ENCODE measurements at places on chromosomes 13 and 19. TPM values are rescaled to one million over a fixed set of nuclear protein-coding genes. Genes with fewer than 3 reads are reported as not detected.

DNA sequence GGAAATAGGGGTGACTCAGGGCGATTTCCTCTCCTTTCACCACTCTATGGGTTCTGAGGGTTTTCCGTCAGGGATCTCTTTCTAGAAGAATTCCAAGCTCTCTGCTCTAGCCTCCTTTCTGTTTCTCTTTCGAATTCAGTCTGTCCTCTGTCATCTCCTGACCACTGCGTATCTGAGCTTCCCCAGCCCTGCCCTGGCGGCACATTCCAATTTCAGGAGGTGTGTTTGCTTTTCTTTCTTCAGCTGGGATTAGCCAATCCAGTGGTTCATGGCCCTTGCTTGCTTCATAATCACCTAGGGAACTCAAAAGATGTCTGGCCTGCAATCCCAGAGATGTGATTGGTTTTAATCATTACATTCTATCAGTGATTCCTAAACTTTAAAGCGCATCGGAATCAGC is 9.4 kb downstream of the IFNL2 start:
- H3K4me3 ChIP-seq: no peak overlapping the region
- H3K4me1 ChIP-seq: peaks cover 18% of the 10 kb centered on the region
- peak; percentile 91 for DNase-seq
- no peaks in the 10 kb centered on the region for H3K27me3 ChIP-seq
- H3K27ac ChIP-seq: peak overlapping the region; percentile 95
- H3K36me3 ChIP-seq: no peaks in the 10 kb centered on the region

- H3K27me3 ChIP-seq: no peaks in the 10 kb centered on the region
- no peaks in the 10 kb centered on the region for H3K4me1 ChIP-seq
- no peak overlapping the region for H3K4me3 ChIP-seq
- no peak overlapping the region for H3K27ac ChIP-seq
- no peaks in the 10 kb centered on the region for H3K36me3 ChIP-seq
- no peak for DNase-seq
Observed at GRCh38 chr19:56748378-56748777, 76.8 kb upstream of the ZNF835 start.

- H3K4me3 ChIP-seq: no peak overlapping the region
- DNase-seq: peak; percentile 23
- H3K36me3 ChIP-seq: no peaks in the 10 kb centered on the region
- no peak overlapping the region for H3K27ac ChIP-seq
- H3K27me3 ChIP-seq: no peaks in the 10 kb centered on the region
- H3K4me1 ChIP-seq: no peaks in the 10 kb centered on the region
Observed at GRCh38 chr19:48194041-48194843, 23.8 kb downstream of the ZSWIM9 start.

DNA sequence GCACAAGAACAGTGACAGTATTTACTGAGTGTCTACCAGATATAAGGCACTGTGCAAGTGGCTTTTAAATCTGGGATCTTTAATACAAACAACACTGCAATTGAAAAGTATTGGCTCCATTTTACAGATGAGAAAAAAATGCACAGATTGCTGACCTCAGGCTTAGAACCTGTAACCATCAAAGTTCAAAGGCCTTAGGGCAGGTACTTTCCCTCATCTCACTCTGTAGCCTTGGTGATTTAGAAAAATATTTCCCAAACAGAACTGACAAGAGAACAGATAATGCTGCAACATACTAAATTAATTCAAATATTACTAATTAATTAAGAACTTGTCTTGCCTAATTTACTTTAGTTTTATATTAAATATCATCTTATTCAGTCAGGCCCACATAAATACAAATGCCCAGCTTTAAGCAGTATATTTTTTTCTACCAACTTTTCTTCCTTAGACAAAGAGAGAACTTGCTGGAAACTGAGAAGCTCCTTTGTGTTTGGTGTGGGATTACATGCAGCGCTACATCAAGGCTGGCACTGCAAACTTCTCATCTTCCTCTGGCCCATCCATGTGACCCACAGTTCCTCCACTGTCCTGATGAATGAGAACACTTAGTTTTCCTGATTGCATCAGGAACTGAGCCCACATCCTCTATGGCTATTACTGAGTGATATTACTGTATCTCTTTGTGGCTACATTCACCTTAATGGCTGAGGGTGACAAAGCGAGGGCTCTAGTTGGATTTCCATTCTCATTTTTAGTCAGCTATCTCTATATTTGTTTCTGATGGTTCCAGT is 302.1 kb downstream of the ENOX1 start:
- no peaks in the 10 kb centered on the region for H3K27me3 ChIP-seq
- H3K4me1 ChIP-seq: no peaks in the 10 kb centered on the region
- H3K4me3 ChIP-seq: no peak overlapping the region
- DNase-seq: no peak

DNA sequence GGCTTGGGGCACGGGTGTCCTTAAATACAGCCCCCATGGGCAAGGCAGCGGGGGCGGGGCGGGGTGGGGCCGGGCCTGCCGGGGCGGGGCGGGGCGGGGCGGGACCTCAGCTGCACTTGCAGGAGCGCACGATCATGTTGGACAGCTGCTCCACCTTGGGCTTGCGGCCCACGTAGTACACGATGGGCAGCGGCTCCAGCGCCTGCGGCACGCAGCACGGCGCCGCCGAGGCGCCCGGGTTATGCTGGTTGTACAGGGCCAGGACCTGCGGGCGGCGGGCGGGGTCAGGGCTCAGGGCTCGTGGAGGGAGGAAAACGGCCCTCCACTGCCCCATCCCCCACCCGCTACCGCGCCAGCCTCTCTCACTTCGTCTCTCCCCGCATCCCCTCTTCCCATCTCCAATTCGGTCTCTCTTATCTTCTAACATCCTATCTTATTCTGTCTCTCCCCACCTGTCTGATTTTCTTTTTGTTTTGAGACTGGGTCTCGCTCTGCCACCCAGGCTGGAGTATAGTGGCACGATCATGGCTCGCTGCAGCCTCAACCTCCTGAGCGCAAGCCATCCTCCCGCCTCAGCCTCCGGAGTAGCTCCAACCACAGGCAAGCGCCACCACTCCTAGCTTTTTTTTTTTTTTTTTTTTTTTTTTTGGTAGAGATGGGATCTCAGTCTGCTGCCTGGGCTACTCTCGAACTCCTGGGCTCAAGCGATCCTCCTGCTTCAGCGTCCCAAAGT is 21.1 kb downstream of the CCDC97 start:
- no peak overlapping the region for H3K27ac ChIP-seq
- H3K4me1 ChIP-seq: peaks cover 3% of the 10 kb centered on the region
- H3K36me3 ChIP-seq: no peaks in the 10 kb centered on the region
- no peak overlapping the region for H3K4me3 ChIP-seq

- DNase-seq: no peak
- H3K36me3 ChIP-seq: no peaks in the 10 kb centered on the region
- peaks cover 1% of the 10 kb centered on the region for H3K27me3 ChIP-seq
- no peak overlapping the region for H3K27ac ChIP-seq
- no peak overlapping the region for H3K4me3 ChIP-seq
Observed at GRCh38 chr19:46484656-46485055, 11.0 kb downstream of the PNMA8B start.

DNA sequence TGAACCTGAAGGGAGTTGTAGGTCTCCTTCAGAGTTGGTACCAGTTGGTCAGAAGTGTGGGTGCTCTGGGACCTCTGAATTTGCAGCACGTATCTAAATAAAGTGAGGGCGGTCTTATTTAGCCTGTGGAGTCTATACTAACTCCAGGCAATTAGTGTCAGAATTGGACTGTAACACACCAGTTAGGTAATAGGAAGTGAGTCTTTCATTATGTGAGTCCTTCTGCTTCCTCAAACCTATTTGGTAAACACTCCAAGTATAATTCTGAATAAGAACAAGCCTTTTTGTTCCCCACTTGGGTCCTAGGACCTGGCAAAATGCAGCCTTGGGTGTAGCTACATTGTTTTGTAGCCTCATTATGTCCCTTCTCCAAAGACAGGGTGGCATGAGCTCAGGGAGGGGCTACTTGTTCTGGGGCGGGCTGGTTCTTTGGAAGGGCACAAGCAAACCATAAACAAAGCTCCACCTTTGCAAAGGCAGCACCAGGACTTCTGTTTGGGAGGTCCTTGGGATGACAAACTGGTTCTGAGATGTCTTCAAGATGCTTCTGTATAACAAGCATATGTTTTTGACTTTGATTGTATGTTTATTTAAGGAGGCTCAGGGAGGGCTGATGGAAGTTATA is 418.0 kb downstream of the ZNF536 start:
- no peaks in the 10 kb centered on the region for H3K27me3 ChIP-seq
- no peaks in the 10 kb centered on the region for H3K36me3 ChIP-seq
- no peak for DNase-seq
- H3K4me1 ChIP-seq: no peaks in the 10 kb centered on the region
- H3K27ac ChIP-seq: no peak overlapping the region

DNA sequence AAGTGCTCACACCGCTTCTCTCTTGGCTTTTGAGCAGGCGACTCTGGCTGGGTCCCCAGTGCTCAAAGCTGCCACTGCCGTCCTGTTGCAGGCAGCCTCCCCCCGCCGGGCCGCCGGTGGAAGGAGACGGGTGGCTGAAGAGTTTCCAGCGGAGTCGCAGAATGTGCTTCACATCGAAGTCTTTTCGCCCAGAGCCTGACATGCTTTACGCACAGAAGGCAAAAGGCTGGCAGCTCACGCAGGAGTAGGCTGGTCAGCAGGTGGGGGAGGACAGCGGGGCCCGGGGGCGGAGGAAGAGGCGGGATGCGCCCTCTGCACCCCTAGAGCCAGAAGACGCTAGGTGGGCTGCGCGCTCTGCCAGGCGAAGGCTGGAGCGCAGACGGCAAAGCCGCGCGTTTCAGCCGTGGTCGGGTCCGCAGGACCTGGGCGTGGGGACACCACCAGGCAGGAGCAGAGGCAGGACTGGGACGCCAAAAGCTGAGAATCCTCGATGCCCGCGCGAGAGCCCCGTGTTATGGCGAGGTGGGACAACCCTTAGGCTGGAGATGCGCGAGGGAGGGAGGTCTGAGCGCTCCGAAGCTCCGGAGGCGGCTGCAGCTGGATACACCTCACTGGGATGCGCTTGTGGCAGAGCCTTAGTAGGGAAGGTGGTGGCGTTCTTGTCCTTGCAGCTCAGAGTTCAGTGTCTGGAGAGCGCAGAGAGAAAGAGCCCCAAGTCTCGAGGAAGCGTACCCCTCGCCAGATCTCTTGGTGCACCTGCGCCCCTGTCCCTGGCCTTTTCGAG is at the start of gene ATXN8OS:
Gene ATXN8OS, plus strand, starts transcription at position 329 of the 784 bp plus-strand sequence.
- H3K4me3 ChIP-seq: no peak within 1 kb of the TSS
- no peak within 1 kb of the TSS for H3K27ac ChIP-seq
- H3K27me3 ChIP-seq: no peaks in the 10 kb centered on the region
- no peak for DNase-seq
- H3K4me1 ChIP-seq: no peaks in the 10 kb centered on the region
- H3K36me3 ChIP-seq: no peaks in the 10 kb centered on the region

- H3K27me3 ChIP-seq: no peaks in the 10 kb centered on the region
- no peak within 1 kb of the TSS for H3K4me3 ChIP-seq
- H3K27ac ChIP-seq: no peak within 1 kb of the TSS
- no peak for DNase-seq
Observed at GRCh38 chr19:51026554-51026831, at the start of gene KLK11. TSS of gene KLK11 (minus strand) at chr19:51026616. CDS start at chr19:51025631, 985 bp downstream.

The PSG2 gene
- 0.45 TPM for total RNA-seq

The PNMA8A gene
- total RNA-seq: not detected

The TJP3 gene
- 83.6 TPM for total RNA-seq

The ZNF837 gene
- total RNA-seq: 2.2 TPM

The CBY2 gene
- 0.67 TPM for total RNA-seq

The ZNF737 gene
- total RNA-seq: 2.9 TPM

The ZSCAN18 gene
- total RNA-seq: not detected

The ZNF541 gene
- total RNA-seq: not detected

The MCEMP1 gene
- total RNA-seq: not detected

Data from Caco-2 (cell line).